Mesenchymal stem cell (in vitro differentiated cells and primary cell): ENCODE measurements at places on chromosomes 7 and 10.

DNA sequence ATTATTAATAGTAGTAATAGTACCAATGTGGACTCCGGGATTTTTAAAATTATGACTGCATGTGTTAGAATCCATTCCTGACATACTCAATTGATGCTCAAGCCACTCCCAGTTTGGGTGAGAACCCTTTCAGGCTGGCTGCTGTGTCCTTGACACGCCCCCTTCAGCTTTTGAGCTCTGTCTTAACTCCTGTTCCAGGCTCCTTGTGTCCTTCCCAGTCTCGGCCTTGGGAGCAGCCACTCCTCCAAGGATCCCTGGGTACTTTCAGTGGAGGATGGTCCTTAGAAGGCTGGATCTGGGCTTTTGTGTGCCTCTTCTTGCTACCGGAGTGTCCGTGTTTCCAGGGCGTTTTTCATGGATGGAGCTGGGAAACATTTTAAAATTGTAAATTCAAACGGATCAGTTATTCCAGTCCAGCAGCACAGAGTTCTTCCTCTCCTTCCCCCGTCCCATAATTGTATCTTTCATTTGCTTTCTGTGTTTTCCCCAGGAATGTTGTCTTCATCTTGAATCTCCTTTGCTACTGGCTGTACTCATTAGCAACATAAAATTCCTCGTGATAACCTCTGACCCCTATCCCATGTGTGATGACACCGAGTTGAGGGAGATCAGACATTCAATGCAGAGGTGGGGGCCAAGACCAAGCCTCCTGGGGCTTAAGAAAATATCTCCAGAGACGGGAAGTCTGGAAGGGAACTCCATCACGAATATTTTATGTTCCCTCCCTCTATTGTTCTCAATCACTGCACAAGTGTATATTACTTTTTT, 40.0 kb upstream of the PFKFB3 start:
- DNase-seq: peak; percentile 44

- no peak for DNase-seq
These were observed 140.3 kb upstream of the LAMB4 start for GRCh38 chr7:108270385-108271015.

GRCh38 chr10:31760674-31761081, 168.0 kb downstream of the ARHGAP12 start:
- peak; percentile 32 for DNase-seq

DNA sequence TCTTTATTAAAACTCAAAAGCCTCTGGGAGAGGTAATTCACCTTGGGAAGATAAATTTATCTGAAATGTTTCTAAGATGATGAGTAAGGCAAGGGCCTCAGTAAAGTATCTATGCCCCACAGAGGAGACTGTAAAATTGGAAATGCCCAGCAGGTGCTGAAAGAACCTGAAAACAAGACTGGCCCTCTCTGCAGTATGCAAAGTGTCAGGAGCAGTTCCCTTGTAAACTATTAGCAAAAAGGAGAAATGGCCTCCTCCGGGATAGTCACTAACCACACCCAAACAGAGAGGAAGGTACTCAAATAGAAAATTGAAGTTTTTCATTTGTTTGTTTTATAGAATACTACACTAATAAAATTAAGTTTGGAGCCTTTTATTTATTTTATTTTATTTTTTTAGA, 81.2 kb downstream of the FZD1 start:
- no peak for DNase-seq

GRCh38 chr7:155191901-155192478, 105.7 kb upstream of the INSIG1 start:
- no peak for DNase-seq

GRCh38 chr10:98460837-98461499, 14.2 kb upstream of the HPS1 start:
- DNase-seq: peak; percentile 95

- no peak for DNase-seq
These were observed 204.7 kb downstream of the SEMA3D start for GRCh38 chr7:84982199-84982598.

GRCh38 chr10:131166486-131166885, 145.0 kb downstream of the TCERG1L start:
- DNase-seq: no peak

GRCh38 chr7:92777993-92778392, 58.4 kb downstream of the CDK6 start:
- no peak for DNase-seq

- no peak for DNase-seq
These were observed 281.6 kb downstream of the AGMO start for GRCh38 chr7:15280078-15280733.

- no peak for DNase-seq
These were observed 319.8 kb downstream of the ADARB2 start for GRCh38 chr10:1417574-1417973.

DNA sequence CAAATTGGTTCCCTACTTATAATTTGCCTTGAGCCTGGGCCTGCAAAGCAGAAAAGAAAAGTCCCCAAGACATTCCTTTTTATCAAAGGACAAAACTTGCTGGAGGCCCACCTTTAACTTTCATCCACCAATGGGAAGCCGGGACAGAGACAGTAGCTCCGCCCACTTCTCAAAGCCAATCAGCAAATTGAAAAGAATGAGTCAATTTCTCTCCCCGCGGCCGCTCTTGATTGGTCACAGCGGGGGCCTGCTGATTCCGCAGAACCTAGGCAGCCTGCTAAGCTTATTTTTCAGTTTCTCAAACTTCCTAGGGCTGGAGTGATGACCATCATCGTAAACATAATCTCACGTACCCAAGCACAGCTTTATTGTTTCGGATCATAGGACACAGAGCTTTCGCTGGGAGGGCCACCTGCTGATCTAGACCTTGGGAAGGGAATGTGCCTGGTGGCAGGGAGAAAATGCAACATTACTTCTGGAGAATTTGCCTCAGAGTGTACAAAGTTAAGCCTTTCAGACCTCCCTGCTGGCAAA, at the start of gene SLC13A4:
SLC13A4 (minus strand) TSS at position 51 of the 534 bp plus-strand sequence. CDS start 690 bp downstream, outside the sequence.
- no peak for DNase-seq

- no peak for DNase-seq
These were observed 77.4 kb downstream of the RGS10 start for GRCh38 chr10:119465085-119465484.

DNA sequence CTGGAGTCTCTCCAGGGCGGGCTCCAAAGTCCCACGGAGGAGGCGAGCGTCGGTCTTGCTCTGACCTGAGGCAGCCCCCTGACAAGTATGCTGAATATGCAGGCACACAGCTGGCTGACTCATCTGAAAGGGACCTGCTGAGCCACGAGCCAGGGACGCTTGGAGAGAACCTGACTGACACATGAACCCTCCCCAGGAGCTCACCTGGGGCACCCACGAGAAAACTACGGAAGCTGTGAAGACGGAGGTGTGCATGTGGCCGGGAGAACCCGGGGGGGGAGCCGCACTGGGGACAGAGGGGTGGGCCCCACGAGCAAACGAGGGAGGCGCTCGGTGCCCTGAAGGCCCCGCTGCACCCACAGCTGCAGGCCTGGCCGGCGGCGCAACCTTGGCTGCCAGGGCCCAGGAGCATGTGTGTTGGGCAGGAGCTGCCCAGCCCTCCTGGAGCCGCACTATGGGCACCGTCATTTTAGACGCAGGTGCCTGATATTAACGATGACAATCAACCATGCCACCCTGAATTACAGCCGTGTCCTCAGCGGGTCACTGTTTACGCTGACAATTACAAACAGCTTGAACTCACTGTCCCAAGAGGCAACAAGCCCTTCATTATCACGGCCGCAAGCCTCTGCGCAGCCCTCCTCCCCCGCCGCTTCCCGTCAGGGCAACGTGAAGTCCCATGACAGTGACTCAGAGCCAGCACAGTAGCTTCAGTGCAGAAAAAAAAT, 64.7 kb downstream of the DIP2C start:
- DNase-seq: peak; percentile 96

- DNase-seq: peak; percentile 42
These were observed 2.8 kb downstream of the FAM180A start for GRCh38 chr7:135745703-135746312.

- DNase-seq: no peak
These were observed 4.0 kb downstream of the SLC16A12 start for GRCh38 chr10:89531359-89531758.

GRCh38 chr10:30422981-30423654, 10.9 kb upstream of the MAP3K8 start:
- DNase-seq: peak; percentile 33

DNA sequence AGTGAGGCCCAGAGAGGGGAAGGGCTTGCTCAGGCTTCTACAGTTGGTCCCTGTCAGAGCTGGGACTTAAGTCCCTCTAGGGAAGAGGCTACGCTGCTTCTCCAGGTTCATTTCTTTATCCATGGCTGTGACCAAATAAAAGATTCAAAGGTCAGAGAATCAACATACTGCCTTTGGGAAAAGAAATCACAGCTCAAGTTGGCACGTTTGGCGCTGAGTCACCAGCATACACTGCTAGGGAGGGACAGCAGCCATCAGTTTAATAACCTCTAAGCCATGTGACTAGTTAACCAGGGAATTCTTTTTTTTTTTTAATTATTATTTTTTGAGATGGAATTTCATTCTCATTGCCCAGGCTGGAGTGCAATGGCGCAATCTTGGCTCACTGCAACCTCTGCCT, 28.4 kb upstream of the CRHR2 start:
- no peak for DNase-seq

DNA sequence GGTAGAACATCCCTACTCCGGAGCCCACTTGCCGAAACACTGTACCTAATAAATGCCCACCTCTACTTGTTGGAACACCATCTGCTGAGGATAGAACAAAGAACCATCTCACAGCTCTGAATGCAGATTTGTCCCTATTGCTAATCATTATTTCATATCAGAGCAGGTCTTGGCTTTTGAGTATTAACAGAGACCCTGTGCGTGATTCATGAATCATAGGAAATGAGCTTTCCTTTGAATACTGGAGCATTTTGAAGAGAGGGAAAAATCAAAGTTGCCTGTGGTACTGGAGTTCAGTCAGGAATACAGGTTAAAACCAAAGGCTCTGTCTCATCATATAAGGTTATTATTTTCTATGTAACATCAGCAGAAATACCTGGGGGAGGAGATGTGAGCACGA, 1132.3 kb downstream of the XPNPEP1 start:
- DNase-seq: no peak

DNA sequence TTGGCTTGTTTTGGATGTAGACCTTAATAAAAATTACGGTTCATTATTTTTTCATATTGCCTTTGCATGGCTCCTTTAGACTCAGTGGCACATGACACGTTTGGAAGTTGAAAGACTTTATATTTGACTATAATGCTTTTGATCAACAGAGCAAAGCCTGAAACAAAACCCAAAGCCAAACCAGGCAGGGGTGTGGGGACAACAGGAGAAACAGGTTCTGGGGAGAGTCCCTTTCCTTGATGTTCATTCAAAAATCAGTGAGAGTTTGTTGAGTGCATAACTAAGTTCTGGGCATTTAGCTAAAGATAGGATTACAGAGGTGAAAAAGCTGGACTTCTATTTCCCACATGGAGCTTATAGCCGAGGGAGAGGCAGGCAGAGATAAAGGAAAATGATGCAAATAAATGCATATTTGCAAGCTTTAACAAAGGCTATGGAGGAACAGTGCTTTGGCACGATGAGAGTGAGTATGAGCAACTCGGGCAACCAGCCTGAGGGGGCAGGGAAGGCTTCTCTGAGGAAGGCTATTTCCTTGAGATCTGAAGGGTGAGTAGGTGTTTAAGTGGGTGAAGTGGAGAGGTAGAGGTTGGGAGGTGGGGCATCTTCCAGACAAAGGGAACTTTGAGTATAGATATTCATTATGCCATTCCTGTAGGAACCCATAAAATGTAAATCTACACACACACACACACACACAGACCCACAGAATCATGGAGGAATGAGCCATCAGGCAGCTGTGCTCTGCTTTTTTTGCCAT, 34.5 kb upstream of the PDZD8 start:
- no peak for DNase-seq

DNA sequence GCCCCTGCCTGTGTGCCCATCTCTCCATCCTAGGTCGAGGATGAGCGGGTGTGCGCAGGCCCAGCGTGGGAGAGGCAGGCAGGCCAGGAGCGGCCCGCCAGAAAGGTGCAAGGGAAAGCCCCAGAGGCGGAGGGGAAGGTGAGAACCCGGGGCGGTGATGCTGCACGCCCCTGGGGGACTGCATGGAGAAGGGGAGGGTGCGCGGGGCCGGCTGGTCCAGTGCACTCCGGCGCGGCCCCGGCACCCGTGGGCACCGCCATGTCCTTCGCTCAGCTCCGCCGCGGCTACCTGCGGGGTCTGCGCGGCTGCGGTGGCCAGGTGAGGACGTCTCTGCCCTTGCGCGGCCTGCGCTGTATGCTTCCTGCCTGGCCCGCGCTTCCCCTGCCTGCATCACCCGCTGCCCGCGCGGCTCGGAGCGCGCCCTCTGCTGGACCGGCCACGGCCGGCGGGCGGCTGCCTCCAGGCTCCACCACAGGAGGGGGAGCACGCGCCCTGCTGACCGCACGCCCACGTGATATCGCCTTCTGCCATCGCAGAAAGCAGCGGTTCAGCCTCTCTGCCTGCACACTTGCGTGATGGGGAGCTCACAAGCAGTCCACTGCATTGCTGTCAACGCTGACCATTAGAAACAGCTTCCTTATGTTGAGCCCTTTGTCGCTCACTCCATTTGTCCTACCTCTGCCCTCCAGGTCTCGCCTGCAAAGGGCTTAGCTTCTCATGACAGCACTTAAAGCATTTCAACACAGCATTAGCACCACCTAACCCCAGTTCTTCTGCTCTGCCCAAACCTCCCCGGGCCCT, 73.9 kb downstream of the CXCL12 start:
- peak; percentile 79 for DNase-seq

GRCh38 chr10:49140304-49141177, 6.7 kb upstream of the FAM170B start:
- no peak for DNase-seq

DNA sequence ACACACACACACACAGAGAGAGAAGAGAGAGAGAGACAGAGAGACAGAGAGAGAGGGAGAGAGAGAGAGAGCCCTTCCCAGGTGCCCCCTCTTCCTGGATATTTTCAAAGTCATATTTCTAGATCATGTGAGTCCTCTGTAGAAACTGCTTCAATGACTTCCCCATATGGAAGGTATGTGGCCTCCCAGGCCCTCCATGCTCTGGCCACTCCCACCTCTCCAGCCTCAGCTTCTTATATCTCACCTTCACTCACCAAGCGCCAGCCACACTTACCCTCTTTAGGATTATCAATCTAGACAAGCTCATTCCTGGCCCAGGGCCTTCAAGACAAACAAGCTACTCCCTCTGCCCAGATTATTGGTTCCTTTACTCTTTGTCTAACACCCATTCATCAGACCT, 259.7 kb downstream of the MTERF1 start:
- DNase-seq: no peak

DNA sequence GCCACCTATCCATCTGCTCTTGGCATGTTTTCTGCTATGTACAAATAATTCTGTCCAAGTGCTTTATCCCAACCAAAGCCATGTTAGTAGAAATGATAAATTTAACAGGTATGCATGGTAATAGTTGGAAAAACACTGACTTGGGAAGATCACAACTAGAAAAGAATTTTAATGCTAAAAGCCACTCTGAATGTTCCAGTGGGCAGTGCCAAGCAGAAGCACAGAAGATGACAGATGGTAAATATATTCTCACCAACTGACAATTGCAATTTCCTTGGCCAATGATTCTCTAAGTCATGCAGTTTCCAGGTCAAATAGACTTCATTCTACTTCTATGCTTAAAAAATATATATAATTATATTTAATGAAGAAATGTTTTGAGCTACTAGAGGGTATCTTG, 83.6 kb upstream of the SEMA3C start:
- no peak for DNase-seq

- DNase-seq: no peak
These were observed 23.5 kb upstream of the PTN start for GRCh38 chr7:137366995-137367394.
